Stimulated activated CD8-positive, alpha-beta memory T cell treated with anti-CD3 and anti-CD28 coated beads, Interleukin-15, amount 100 ng/mL, for 48 hours (primary cell): ENCODE measurements at places on chromosomes 13 and 19.
A peak's percentile ranks its signal among the peaks of the same experiment; 100 is the strongest.

GRCh38 chr19:38280030-38280921 is 15.9 kb downstream of the SPINT2 start:
- DNase-seq = no peak

- no peak for DNase-seq
Measured at GRCh38 chr13:50613356-50613831, 230.1 kb downstream of the DLEU7 start.

DNA sequence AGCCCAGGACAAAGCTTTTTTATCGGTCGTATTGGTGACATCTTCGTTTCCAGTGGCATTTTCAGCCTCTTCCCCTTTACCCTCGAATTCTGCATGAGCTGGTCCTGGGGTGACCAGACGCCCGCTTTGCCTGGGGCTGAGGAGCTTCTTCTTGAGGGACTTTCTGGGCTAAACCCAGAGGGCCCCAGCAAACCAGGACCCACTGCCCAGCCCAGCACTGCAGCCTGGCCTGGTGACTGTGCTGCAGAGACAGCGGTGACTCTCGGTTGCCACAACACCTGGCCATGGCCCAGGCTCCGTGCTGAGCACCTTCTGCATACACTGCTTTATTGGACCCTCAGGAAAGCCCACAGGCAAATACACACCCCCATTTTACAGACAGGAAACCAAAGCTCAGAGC is 21.0 kb downstream of the SPACA7 start:
- no peak for DNase-seq

DNA sequence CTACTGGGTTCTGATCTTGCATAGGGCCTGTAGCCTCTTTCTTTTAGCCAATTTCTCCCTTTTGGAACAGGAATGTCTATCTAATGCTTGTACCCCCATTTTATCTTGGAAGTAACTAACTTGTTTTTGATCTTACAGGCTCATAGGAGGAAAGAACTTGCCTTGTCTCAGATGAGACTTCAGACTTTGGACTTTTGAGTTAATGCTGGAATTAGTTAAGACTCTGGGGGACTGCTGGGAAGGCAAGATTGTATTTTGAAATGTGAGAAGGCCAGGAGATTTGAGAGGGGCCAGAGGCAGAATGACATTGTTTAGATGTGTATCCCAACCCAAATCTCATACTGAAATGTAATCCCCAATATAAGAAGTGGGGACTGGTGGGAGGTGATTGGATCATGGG is 2.5 kb upstream of the ZNF546 start:
- no peak for DNase-seq

DNA sequence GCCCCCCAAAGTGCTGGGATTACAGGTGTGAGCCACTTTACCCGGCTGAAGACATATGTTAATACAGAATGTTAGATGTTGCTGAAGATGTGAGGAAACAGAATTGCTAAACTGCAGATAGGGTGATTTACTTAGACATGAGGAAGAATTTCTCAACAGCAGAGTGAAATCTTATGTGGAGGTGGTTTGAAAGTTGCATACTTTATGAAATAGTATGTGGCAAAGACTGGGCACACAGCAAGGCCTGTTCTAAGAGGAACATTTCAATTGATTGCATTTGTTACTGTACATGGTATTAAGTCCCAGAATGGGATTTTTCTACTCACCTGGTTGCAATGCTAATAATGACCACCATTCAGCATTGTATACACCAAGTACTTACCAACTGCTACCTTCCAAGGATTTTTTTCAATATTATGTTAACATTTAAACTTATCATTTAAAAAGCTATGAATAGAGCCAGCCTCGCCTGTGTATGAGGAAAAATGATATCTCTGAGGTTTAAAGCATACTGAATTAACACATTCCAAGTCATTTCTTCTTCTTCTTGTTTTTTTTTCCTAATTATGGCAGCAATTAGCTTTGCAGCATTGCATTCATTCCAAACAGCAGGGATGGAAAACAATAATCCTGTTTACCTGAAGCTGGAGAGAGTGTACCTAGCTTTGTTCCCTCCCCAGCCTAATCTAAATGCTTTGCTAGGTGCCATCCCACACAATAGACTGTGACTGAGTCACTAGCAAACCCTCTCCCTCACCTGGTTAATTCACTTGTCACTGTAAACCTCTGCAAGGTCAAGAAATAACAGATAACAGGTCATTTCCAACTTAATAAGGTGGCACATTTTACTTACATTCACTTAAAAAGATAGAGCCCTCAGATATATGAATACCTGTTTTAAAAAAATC is 19.4 kb upstream of the KLF5 start:
- no peak for DNase-seq

DNA sequence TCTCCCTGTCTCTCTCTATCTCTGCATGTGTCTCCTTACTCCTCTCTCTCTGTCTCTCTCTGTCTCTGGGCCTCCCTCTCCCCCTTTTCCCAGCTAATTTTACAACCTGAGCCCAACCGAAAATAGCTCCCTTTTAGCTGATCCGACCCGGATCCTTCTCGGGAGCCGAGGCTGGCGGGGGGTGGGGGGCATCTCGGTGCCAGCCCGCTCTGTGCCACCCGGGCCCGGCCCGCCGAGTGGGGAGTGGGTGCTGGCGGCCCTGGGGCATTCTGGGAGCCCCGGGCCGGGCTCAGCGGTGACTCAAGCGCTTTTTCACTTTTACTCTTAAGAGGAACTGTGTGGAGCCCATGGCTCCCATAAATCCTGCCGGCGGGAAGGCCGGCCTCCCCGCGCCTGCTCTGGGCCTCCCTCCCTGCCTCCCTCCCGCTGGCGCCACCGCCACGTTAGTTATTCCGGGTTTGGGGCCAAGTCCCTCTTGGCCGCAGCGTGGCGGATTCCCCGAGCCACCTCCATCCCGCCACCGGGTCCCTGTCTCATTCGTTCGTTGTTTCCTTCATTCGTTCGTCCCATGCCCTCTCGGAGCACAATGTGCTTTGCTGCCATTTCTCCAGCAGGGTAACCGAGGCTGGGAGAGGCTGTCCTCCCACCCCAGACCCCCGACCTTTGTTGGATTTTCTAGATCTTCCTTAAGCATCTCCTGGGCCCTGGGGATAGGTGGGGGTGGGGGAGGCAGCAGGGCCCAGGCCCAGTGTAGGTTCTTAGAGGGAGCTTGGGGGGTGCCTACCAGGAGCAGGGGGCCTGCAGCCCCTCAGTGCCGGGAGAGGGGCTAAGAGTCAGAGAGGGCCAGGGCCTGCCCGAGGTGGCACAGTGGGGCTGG is 3.2 kb downstream of the NFIC start:
- no peak for DNase-seq

DNA sequence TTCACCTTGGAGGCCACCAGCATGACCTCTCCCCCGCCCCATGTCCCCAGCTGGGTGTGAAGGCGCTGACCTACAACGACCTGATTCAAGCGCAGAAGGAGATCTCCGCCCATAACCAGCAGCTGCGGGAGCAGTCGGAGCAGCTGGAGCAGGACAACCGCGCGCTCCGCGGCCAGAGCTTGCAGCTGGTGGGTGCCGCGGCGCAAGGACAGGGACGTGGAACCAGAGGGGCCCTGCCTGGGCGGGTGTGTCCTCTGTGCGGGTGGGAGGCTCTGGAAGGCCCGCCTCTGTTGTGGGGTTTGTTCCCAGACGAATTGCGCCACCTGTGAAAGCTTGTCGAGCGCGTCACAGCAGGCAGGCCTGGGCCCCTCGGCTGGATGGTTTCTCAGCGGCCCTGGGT is 22.3 kb downstream of the PLEKHJ1 start:
- no peak for DNase-seq

GRCh38 chr19:29831041-29831548 is 19.3 kb downstream of the CCNE1 start:
- peak; percentile 58 for DNase-seq

DNA sequence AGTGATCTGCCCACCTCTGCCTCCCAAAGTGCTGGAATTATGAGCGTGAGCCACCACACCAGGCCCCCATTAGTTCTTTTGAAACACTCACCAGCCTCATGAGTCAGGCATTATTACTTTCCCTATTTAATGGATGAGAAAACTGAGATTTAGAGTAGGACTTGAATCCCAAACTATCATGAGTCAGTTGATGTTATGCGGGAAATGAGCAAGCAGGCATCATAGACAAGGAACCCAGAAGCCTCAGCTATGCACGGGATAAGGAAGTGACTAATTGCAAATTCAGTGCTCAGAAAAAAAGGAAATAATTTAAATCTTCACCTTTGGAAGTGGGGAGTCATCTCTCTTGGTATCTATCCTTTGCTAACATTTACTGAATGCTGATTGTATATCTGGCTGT is 217.5 kb downstream of the ABCC4 start:
- DNase-seq = no peak

DNA sequence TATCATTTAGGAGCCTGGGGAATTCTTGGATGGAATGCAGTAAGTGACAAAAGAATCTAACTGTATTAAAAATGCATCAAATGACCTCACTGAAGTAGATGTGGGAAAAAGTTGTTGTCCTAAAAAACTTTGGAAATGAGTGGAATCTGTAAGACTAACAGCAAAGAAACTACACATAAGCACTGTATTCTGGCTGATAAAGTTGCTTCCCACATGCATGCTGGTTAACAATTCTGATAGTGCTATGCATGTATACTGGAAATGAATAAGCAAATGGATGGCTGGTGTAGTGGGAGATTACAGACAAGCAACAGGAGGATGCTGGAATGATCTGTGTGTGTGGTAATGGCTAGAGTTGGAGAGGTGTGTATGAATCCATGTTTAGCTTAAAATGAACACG is 138.5 kb downstream of the FOXO1 start:
- DNase-seq = no peak

DNA sequence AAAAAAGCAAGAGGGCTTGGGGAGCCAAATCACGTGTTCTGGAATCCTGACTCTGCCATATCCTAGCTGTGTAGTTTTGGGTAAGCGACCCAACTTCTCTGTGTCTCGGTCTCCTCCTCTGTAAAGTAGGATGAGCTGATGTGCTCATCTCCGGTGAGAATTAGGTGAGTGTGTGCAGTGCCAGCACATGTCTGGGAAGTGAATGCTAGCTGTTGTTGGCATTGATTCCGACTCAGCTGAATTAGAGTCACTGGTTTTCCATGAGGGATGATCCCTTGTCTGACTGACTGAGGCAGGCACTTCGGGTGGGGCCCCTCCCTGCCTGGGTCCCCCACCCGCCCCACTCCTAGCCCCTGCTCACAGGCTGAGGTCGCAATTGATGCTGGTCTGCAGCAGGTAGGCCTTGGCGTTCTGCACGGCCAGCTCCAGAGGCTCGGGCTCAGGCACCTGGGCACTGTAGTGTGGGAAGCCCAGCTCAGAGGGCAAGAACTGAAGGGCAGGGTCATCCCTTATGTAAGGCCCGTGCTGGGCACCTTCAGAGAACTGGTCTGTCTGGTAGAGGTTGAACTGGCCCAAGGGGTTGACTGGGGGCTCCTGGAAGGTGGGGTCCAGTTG is 835 bp downstream of the RSPH6A start:
- DNase-seq = no peak

DNA sequence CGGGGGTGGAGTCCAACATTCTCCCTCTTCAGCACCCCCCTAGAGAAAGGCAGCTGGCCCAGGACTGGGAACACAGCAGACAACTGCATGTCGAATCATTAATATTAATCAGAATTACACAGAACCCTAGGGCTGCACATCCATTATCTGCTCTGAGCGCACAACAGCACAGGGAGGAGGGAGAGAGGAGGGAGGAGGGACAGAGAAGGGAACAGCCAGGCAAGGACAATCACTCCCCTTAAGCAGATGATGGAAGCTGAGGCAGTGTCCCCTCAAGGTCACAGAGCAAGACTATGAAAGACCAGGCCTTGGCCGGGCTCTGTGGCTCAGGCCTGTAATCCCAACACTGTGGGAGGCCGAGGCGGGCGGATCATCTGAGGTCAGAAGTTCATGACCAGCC is 25.7 kb downstream of the TLE6 start:
- no peak for DNase-seq

GRCh38 chr19:3249408-3249807 is 24.9 kb downstream of the CELF5 start:
- DNase-seq = no peak

GRCh38 chr13:55230570-55230908 is 1910.2 kb upstream of the PRR20A start:
- no peak for DNase-seq

GRCh38 chr19:30169196-30169900 is 202.8 kb upstream of the ZNF536 start:
- DNase-seq = no peak

DNA sequence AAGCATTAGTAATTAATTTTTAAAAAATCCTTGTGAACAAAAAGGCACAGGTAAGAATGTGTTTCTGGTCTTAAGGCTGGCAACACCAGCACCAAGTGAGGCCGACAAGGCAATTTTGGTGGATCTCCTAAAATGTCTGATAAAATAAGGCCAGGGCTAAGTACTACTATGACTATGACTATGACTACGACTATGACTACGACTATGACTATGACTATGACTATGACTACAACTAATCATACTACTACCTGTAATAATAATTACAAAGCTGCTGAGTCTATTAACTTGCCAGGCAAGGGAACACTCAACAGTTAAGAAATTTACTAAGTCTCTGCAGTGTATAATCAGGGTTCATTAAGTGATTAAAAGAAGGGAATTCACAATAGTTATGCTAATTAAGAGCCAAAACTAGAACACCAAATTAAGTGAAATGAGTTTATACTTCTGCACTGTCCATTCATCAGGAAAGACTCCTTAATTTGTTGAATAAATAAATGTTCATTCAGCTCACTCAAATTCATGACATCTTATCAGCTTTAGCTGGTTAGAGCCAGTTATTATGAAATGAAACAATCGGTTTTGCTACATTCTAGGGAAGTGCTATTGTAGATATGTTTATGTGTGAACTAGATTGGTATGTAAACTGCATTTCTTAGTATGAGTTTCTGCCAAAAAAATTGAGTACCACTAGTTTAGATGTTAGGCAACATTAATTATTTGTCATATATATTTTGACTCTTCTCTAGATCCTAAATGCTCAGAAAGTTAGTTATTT is 1626.2 kb upstream of the PCDH20 start:
- no peak for DNase-seq

DNA sequence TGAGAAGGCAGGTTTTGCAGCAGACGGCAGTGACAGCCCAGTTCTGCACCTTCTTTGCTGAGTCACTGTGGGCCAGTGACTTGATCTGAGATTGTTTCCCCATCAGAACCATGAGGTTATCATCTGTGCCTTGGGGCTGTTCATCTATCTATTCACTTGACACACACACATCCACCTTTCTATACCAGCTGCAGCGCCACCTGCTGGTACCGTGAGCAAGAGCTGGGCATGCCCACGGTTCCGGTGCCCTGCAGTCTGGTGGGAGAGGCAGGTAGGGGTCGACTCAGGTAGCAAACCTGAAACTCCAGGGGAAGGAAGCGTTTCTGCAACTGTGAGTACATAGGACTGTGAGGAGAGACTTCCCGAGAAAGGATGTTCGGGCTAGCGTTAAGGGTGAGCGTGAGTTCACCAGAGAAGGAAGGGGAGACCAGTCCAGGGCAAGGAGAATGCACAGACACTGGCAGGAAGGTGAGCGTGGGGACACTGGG is 7.5 kb upstream of the LIN7B start:
- peak; percentile 37 for DNase-seq

GRCh38 chr19:52896431-52897137 is 851 bp downstream of the ZNF320 start:
- peak; percentile 1 for DNase-seq
